Neural crest cell (in vitro differentiated cells): ENCODE measurements at places on chromosomes 7 and 10. TPM values are rescaled to one million over a fixed set of nuclear protein-coding genes. Genes with fewer than 3 reads are reported as not detected.

Gene SRGN
- total RNA-seq = not detected in 2 replicates

Gene MYH16
- not detected in 2 replicates for total RNA-seq

DNA sequence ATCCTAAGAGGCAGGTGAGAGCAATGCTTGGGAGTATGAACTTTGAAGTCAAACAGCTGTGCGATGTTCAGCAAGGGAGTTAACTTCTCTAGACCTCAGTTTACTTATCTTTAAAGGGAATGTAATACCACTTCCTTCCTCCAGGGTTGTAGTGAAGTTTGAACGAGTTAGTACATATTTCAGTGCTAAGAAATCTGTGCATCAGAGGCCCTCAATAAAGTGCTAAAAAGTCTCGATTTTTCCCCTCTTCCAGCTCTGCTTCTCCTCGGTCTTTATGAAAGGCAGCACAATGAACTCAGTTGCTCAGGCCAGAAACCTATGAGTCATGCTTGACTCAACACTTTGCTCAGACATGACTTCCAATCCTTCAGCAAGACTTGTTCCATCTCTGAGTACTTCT lies 418.9 kb downstream of the MDFIC start:
- no peak overlapping the region for H3K27ac ChIP-seq
- no peaks in the 10 kb centered on the region for H3K4me1 ChIP-seq
- DNase-seq = no peak
- H3K27me3 ChIP-seq = no peaks in the 10 kb centered on the region

Gene NEURL1
- 1.8 and 2.7 TPM in 2 replicates for total RNA-seq

GRCh38 chr7:112076324-112076723 lies 129.9 kb downstream of the DOCK4 start:
- H3K27ac ChIP-seq = no peak overlapping the region
- H3K36me3 ChIP-seq = peaks cover 8% of the 10 kb centered on the region
- H3K4me1 ChIP-seq = no peaks in the 10 kb centered on the region

DNA sequence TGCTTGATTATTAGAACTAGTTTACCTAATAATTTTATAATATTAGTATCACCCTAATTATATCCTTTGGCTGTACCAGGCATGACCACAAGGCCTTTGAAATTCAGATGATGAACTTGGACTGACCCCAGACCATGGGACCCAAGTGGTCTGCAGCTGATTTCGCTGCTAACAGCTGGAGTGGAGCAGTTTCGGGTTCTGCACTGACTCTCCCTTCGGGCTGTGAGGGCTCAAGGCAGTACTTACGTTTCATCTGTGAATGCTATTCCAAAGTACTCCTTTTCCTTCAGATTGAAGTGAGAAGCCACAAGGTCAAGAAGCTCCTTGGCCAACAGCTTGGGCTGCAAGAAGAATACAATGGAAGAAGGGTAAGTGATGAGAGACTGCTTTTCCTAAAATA lies 223.8 kb downstream of the PRPF18 start:
- DNase-seq = no peak
- H3K4me1 ChIP-seq = peaks cover 19% of the 10 kb centered on the region
- no peak overlapping the region for H3K4me3 ChIP-seq
- H3K27ac ChIP-seq = no peak overlapping the region
- H3K27me3 ChIP-seq = no peaks in the 10 kb centered on the region

Gene ZNF853
- 9.2 and 9.7 TPM in 2 replicates for total RNA-seq

GRCh38 chr7:7237201-7237977 lies 55.0 kb downstream of the C1GALT1 start:
- no peak overlapping the region for H3K27ac ChIP-seq
- H3K4me1 ChIP-seq = peaks cover 6% of the 10 kb centered on the region
- H3K4me3 ChIP-seq = no peak overlapping the region

Gene INMT
- total RNA-seq = 0.34 and 0.77 TPM in 2 replicates

- no peaks in the 10 kb centered on the region for H3K27me3 ChIP-seq
- no peak overlapping the region for H3K27ac ChIP-seq
- no peaks in the 10 kb centered on the region for H3K4me1 ChIP-seq
- H3K36me3 ChIP-seq = no peaks in the 10 kb centered on the region
- DNase-seq = no peak
- no peak overlapping the region for H3K4me3 ChIP-seq
These were observed 41.7 kb upstream of the DYNC1I1 start for GRCh38 chr7:95730493-95731280.

- peaks cover 5% of the 10 kb centered on the region for H3K4me1 ChIP-seq
- DNase-seq = no peak
- no peak overlapping the region for H3K27ac ChIP-seq
- H3K4me3 ChIP-seq = no peak overlapping the region
These were observed 309.2 kb downstream of the GFRA1 start for GRCh38 chr10:115963848-115964247.

Gene SPDYE2B
- not detected in 2 replicates for total RNA-seq

- no peak overlapping the region for H3K27ac ChIP-seq
- no peaks in the 10 kb centered on the region for H3K4me1 ChIP-seq
- DNase-seq = no peak
- H3K4me3 ChIP-seq = no peak overlapping the region
These were observed 85.8 kb downstream of the CALN1 start for GRCh38 chr7:72326365-72326764.

GRCh38 chr10:132919374-132920100 lies 22.8 kb downstream of the CFAP46 start:
- no peak for DNase-seq
- no peak overlapping the region for H3K27ac ChIP-seq
- no peaks in the 10 kb centered on the region for H3K4me1 ChIP-seq
- H3K36me3 ChIP-seq = no peaks in the 10 kb centered on the region

DNA sequence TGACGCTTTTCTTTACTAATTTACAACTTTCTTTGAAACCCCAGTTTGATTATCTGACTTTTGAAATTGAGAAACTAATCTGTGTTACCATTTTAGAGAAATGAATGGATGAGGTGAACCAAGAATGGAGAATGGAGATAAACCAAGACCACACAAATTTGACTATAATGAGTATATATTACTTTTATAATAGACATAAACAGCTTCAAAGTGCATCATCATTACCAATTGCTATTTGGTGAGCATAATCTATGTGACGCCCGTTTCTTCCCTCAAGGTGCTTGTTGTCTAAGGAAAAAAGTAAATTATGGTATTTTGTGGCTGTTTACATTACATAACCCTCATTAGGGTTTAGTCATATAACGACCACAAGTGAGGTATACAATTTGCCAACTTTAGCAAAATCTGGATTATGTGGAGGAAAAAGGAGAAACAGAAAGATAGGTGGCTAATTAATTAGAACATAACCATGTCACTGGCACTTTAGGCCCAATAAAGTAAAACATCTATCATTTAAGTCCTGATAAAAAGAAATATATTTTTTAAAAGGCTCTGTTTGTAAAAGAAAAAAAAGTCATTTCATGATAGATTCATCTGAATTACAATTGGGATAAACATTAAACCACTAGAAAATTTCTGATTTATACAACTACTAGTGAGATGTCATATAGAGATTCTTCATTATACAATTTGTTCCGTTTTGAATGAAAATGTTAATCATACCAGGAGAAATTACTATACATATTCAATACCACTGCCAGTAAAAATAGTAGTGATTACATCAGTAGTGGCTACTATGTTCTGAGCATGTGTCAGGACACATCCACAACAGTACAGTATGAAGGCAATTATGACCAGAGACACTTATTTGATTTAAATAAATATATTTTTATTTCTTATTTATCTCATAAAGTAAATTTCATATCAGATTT lies 118.2 kb upstream of the FAM133B start:
- no peaks in the 10 kb centered on the region for H3K27me3 ChIP-seq
- no peak overlapping the region for H3K27ac ChIP-seq
- H3K4me3 ChIP-seq = no peak overlapping the region
- H3K36me3 ChIP-seq = peaks cover 8% of the 10 kb centered on the region
- no peak for DNase-seq

DNA sequence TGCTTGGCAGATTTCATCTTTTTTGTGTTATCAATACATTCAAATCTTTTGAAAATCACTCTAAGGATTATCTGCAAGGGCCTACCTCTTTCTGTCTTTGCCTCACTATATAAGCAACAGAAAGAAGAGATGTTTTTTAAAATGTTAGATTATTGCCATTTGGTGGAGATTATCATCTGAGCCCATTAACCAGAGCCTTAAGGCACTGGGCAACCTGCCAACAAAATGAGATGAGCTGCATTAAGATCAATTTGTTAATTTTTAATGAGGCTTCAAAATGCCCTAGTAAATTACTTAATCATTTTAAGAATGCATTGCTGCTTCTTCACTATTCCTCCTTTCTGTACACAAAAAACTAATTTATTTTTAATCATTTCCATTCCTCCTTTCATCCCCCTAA lies 314.1 kb downstream of the SNX13 start:
- H3K27me3 ChIP-seq = no peaks in the 10 kb centered on the region
- no peak overlapping the region for H3K27ac ChIP-seq
- no peaks in the 10 kb centered on the region for H3K36me3 ChIP-seq
- H3K4me1 ChIP-seq = no peaks in the 10 kb centered on the region
- H3K4me3 ChIP-seq = no peak overlapping the region
- no peak for DNase-seq

- DNase-seq = peak; percentile 55
- peak within 1 kb of the TSS; percentile 99 for H3K27ac ChIP-seq
- peak within 1 kb of the TSS; percentile 99 for H3K4me3 ChIP-seq
- H3K36me3 ChIP-seq = peaks cover 2% of the 10 kb centered on the region
- H3K27me3 ChIP-seq = peaks cover 30% of the 10 kb centered on the region
- H3K4me1 ChIP-seq = peaks cover 29% of the 10 kb centered on the region
These were observed at the start of gene TNRC18 for GRCh38 chr7:5423306-5423975. Gene TNRC18, minus strand, starts transcription at chr7:5423834. Its CDS starts 2,588 bp downstream, at chr7:5421246.

DNA sequence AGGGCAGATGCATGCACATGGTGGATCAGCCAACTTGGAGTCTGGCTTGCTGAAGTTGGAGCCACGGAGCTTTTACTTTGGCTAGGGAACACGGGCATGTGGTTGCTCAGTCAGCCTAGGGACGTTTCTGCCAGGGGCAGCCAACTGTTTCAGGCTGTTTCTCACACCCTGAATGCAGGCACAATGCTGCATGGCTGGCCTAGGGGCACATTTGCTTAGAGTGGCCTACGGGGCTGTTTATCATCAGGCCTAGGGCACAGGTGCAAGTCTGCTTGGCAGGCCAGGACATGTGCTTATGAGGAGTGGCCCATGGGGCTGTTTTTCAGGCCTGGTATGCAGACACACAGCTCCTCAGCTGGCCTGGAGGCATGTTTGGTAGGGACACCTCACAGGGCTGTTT lies 107.4 kb downstream of the GSAP start:
- H3K4me1 ChIP-seq = peaks cover 12% of the 10 kb centered on the region
- H3K27ac ChIP-seq = no peak overlapping the region
- DNase-seq = no peak
- H3K4me3 ChIP-seq = no peak overlapping the region

- H3K36me3 ChIP-seq = no peaks in the 10 kb centered on the region
- peaks cover 47% of the 10 kb centered on the region for H3K4me1 ChIP-seq
- H3K4me3 ChIP-seq = peak overlapping the region; percentile 90
- H3K27me3 ChIP-seq = peaks cover 34% of the 10 kb centered on the region
These were observed 1.1 kb downstream of the MAP3K8 start for GRCh38 chr10:30435073-30435422.

GRCh38 chr10:44910602-44911001 lies 535 bp upstream of the TMEM72 start:
- no peaks in the 10 kb centered on the region for H3K27me3 ChIP-seq
- no peak for DNase-seq
- no peaks in the 10 kb centered on the region for H3K36me3 ChIP-seq
- no peak overlapping the region for H3K4me3 ChIP-seq
- no peak overlapping the region for H3K27ac ChIP-seq

DNA sequence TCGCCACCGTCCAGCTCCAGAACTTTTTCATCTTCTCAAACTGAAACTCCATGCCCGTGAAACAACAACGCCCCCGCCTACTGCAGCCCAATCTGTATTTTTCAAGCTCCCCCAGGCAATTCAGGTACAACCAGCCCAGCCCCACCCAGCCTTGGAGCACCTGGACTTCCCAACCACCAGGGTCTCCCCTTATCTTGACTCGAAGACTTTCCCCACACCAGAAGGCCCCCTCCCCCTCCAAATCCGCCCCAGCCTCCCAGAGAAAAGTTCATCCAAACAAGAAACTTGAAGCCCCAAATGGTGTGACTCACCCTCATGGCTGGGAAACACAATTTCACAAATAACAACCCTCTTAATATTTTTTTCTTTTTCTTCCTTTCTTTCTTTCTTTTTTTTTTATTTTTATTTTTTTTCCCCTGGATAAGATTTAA lies 10.6 kb downstream of the ZCCHC24 start:
- H3K36me3 ChIP-seq = no peaks in the 10 kb centered on the region
- H3K4me3 ChIP-seq = no peak overlapping the region
- H3K4me1 ChIP-seq = peaks cover 35% of the 10 kb centered on the region

- H3K27ac ChIP-seq = no peak overlapping the region
- no peaks in the 10 kb centered on the region for H3K27me3 ChIP-seq
- no peak overlapping the region for H3K4me3 ChIP-seq
- peaks cover 15% of the 10 kb centered on the region for H3K36me3 ChIP-seq
These were observed 11.1 kb downstream of the ZNF775 start for GRCh38 chr7:150390205-150390604.

DNA sequence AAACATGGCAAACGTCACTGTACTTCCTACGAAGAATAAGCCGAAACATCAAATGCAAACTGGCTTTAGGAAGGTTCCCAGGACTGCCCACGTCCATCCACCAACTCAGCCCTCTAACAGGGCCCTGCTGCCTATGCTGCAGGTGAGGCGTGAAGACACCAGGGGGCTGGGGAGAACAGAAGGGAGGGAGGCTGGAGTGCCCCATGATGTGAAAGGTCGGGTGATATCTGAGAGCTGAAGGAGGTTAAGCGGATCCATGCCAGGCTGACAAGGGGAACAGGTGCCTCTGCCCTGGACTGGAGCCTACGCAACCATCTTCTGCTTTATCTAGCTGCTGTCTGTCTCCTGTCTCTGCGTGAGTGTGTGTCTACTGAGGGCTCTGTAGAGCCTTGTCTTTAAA lies 40.2 kb upstream of the ATP6V0A4 start:
- no peaks in the 10 kb centered on the region for H3K27me3 ChIP-seq
- H3K27ac ChIP-seq = no peak overlapping the region
- H3K36me3 ChIP-seq = peaks cover 24% of the 10 kb centered on the region
- peaks cover 5% of the 10 kb centered on the region for H3K4me1 ChIP-seq

Gene FHIP2A
- total RNA-seq = 14.4 and 17.0 TPM in 2 replicates

DNA sequence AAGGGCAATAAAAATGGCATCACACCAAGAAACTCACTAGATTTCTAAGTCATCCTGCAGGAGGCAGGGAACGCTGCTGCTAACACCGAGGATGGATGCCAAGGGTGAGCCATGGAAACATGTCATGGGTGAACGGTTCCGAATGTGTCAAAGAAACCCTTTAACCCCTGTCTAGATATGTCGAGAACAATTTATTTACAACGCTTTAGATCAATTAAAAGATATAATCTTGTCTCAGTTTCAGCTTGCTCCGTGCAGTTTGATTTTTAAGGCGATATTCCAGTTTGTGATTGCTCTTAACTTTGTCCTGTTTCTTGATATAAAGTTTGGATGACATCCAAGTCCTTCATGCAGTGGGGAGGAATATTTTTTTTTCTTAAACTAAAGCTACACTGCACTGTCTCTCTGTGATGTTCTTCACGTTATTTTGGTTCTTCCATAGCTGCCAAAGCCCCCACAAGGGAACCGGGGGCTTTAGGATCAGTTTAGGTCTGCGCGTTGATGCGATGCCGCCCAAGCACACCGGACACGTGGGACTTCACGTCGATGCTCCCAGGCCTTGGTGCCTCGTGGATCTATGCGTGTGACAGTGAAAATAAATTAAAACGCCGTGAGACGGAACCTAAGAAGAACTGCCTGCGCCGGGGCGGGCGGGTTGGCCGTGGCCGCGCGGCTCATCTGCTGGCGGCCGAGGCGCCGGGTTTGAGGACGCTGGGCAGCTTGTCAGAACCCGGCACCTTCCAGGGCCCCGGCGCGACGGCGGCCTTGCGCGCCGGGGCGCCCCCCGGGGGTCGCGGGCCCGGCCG lies 220.3 kb downstream of the PHTF2 start:
- H3K4me3 ChIP-seq = peak overlapping the region; percentile 88
- peak overlapping the region; percentile 95 for H3K27ac ChIP-seq
- no peaks in the 10 kb centered on the region for H3K27me3 ChIP-seq
- H3K4me1 ChIP-seq = peaks cover 24% of the 10 kb centered on the region
